ENCODE measurements at places on chromosomes 7 and 10.

- no peak for DNase-seq
These were observed 12.2 kb upstream of the ZNF488 start for GRCh38 chr10:47396311-47396717.

DNA sequence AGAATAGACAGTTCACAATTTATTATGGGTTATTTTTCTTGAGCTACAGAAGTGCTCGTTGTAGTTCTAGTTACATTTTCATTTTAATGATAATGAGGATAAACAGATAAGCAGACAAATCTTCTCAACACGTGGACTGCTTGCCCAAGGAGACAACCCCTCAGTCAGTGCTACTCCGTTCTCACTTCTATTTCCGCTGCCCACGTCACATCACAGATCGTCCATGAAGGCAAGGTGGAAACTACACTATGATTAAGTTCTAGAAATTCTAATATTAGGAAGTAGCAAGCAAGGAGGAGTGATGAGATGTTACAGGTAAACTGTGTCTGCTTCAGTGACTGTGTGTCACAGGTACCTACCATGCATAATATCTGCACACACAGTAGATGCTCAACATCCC, 210.5 kb downstream of the CHCHD3 start:
- no peak for DNase-seq

DNA sequence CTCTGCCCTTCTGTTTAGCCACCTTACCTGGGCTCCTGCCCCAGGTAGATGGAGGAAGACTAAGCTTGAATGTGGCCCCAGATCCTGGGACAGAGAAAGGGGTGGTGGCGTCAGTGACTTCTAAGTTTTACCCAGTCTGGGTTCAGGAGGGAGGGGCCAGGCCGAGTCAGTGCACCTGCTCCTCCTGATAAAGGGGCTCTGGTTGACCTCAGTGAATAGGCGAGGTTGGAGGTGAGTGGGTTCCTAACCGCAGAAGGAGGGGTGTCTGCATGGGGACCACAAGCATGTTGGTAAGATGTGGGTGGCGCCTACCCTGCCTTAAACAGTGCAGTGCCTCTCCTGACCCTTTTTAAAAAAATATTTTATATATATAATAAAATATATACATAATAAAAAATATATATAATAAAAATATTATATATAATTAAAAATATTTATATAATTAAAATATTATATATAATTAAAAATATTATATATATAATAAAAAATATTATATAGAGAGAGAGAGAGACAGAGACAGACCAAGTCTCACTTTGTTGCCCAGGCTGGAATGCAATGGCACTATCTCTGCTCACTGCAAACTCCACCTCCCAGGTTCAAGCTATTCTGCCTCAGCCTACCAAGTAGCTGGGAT, 97.3 kb upstream of the GTF2I start:
- no peak for DNase-seq

DNA sequence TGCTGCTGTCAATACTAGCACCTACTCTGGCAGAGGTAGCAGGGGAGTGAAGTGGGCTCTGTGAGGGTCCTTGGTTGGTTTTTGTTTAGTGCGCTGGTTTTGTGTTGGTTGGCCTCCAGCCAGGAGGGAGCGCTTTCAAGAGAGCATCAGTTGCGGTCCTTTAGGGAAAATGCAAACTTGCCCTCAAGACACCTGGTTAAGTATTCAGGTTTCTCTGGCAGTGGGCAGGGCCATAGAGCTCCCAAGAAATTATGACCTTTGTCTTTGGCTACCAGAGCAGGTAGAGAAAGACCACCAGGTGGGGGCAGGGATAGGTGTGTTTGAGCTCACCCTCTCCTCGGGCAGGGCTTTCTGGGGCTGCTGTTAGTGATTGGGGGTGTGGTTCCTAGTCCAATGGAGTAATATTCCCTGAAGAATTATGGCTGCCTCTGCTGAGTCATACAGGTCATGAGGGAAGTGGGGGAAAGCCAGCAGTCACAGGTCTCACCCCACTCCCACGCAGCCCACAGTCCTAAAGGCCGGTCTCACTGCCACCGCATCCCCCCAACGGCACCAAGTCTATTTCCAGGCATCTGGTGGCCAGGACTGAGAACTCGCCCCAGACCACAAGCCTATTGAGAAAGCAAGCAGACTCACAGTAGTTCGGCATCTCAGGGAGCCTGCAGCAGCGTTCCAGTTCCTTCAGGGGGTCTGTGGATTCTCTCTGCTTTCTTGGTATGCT, 280.5 kb downstream of the SFMBT2 start:
- no peak for DNase-seq

DNA sequence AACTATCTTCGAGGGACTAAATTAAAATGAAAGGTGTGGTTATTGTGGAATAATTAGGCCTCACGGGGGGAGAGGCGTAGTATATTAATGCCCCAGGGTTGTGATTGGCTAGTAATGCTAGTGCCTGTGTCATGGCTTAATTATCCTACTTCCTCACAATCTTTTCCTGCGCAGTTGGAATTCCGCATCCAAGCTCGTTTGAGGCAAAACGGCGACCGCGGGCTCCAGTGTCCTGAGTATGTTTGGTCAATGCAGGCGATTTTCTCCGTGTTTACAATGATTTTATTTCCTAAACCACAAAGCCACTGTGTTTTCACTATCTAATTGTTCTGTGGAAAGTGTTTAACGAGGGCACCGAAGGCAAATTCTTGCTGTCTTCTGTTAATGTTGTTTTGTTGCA, 282.9 kb downstream of the CELF2 start:
- DNase-seq = no peak

- no peak for DNase-seq
These were observed 72.9 kb downstream of the AOAH start for GRCh38 chr7:36651404-36651803.

- DNase-seq = no peak
These were observed 985.6 kb upstream of the GHITM start for GRCh38 chr10:83153714-83154113.

- DNase-seq = no peak
These were observed 1605.1 kb downstream of the REEP3 start for GRCh38 chr10:65126288-65126687.

DNA sequence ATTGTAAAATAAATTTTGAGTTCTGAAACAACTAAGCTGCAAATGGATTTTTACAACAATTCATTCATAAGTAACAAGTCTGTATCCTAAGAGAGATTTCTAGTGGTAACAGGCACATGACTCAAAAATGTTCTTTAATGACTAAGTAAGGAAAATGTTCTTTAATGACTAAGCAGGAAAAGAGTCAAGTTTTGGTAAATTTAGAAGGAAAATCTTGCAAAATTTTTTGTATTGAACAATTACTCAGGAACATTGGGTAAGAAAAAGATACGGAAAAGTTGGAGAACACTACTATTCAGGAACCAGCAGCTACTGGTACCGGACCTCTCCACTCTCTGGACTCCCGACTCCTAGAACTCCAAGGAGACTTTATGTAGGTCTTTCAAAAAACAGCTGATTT, 33.5 kb downstream of the HYCC1 start:
- DNase-seq = no peak

DNA sequence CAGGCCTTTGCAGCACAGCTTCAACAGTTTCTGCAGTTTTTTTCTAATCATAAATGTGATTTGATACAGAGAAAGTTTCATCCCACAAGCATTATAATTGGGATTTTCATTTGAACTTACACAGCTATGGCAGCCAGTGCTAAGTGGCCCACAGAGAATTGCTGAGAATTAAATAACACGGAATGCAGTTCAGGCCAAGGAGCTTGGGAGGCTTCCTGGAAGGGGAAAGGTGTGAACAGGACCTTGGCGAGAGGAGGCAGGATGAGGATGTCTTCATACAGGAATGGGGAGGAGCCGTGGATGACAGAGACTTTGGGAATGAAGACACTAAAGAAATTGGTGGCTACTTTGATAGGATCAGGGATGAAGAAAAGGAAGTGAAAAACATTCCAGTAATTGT, 95.3 kb downstream of the ZNF22 start:
- no peak for DNase-seq
